ENCODE measurements at places on chromosomes 5 and 9. TPM values are rescaled to one million over a fixed set of nuclear protein-coding genes. Genes with fewer than 3 reads are reported as not detected.

DNA sequence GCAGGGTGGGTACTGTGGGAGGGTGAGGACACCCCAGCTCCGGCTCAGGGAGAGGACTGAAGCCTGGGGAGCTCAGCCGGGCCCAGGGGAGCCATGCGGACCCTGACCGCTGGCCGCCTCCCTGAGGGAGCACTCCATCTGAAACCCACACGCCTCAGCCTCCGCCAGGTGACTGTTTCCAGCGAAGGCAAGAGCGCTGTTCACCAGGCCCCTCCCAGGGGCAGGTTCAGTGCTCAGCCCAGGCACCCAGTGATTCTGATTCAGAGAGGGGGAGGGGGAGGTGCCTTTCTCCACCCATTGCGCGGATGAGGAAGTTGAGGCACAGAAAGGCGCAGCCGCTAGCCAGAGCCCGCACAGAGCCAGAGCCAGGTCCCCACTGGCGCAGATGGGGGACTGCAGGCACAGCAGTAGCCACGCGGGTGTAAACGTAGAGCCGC lies 27.0 kb downstream of the ADGRD2 start:
- no peak overlapping the region for H3K4me3 ChIP-seq
- peaks cover 4% of the 10 kb centered on the region for H3K4me1 ChIP-seq
- no peak overlapping the region for H3K27ac ChIP-seq
- no peaks in the 10 kb centered on the region for H3K36me3 ChIP-seq
- peaks cover 27% of the 10 kb centered on the region for H3K27me3 ChIP-seq
- no peak for DNase-seq

- no peaks in the 10 kb centered on the region for H3K27me3 ChIP-seq
- no peaks in the 10 kb centered on the region for H3K4me1 ChIP-seq
- H3K36me3 ChIP-seq, result no peaks in the 10 kb centered on the region
- H3K4me3 ChIP-seq, result no peak overlapping the region
- H3K27ac ChIP-seq, result no peak overlapping the region
Measured at GRCh38 chr5:152631221-152631620, 226.1 kb upstream of the NMUR2 start.

DNA sequence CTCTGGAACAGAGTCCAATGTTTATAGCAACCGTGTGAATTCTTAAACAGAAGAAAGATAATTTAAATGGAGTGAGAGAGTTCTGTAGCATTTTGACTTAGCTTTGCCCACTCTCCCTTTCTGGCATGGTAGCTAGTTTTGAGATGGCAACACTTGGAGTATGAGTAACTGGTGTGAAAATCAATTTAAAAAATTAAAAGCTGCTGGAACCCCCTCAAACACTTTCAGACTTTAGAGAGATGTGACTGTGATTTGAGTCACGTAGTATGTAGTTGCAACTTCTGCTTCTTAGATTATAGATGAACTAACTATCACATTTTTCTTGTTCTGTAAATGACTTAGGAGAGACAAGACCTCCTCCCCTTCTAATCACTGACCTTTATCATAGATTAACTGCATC lies 2309.5 kb upstream of the C9orf72 start:
- no peaks in the 10 kb centered on the region for H3K36me3 ChIP-seq
- DNase-seq, result no peak
- H3K27ac ChIP-seq, result no peak overlapping the region
- no peaks in the 10 kb centered on the region for H3K4me1 ChIP-seq

DNA sequence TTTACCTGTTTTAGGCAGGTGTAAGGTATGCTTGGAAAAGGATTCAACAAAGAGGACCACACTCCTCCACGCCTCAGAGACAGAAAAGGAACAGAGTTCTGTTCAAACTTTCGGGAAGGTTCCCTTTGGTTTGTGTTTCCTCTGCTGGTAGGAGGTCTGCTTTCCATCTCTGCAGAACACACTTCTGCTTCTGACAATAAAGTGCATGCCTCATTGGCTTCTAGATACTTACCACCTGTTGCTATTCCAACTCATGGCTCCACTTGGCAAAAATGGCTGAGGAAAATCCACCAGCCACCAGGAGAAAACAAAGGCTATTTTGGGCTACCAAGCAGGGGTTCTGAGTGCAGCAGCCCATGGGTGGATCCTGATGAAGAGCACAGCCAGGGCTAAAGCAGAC lies 112.7 kb downstream of the NRG2 start:
- H3K4me1 ChIP-seq, result no peaks in the 10 kb centered on the region
- H3K27ac ChIP-seq, result no peak overlapping the region
- H3K36me3 ChIP-seq, result no peaks in the 10 kb centered on the region
- H3K27me3 ChIP-seq, result peaks cover 30% of the 10 kb centered on the region
- no peak for DNase-seq

- peak overlapping the region; percentile 78 for H3K27ac ChIP-seq
- H3K36me3 ChIP-seq, result no peaks in the 10 kb centered on the region
- no peaks in the 10 kb centered on the region for H3K27me3 ChIP-seq
- no peak overlapping the region for H3K4me3 ChIP-seq
Measured at GRCh38 chr5:143554918-143555477, 151.5 kb upstream of the NR3C1 start.

SPATA31D4 gene
- total RNA-seq, result not detected

DNA sequence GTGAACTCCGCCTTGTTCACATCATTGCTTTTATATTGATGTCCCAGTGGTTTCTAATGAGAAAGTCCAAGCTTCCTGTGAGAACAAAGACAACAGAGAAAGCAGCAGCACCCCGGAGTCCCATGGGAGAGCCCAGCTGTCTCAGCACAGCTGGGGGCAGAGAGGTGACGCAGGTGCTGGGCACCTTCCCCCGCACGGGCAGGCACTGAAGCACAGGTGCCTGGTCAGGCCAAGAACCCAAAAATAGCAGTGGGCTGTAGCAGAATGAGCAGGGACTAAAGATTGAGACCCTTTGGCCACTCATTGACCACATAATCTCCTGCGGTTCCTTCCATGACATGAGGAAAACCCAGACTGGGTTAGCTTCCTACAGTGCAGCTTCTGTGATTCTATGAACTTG lies 18.8 kb downstream of the SRD5A1 start:
- H3K36me3 ChIP-seq, result peaks cover 7% of the 10 kb centered on the region
- no peak overlapping the region for H3K4me3 ChIP-seq
- H3K27me3 ChIP-seq, result no peaks in the 10 kb centered on the region
- no peaks in the 10 kb centered on the region for H3K4me1 ChIP-seq

SCGB3A1 gene
- not detected for total RNA-seq

RABL6 gene
- 69.4 TPM for total RNA-seq

MSMP gene
- not detected for total RNA-seq

BARX1 gene
- 0.73 TPM for total RNA-seq

GPR21 gene
- 0.67 TPM for total RNA-seq

- no peak overlapping the region for H3K4me3 ChIP-seq
- H3K36me3 ChIP-seq, result no peaks in the 10 kb centered on the region
- no peaks in the 10 kb centered on the region for H3K27me3 ChIP-seq
Measured at GRCh38 chr5:156148301-156148700, 178.7 kb upstream of the SGCD start.

MOB3B gene
- 3.9 TPM for total RNA-seq

DNA sequence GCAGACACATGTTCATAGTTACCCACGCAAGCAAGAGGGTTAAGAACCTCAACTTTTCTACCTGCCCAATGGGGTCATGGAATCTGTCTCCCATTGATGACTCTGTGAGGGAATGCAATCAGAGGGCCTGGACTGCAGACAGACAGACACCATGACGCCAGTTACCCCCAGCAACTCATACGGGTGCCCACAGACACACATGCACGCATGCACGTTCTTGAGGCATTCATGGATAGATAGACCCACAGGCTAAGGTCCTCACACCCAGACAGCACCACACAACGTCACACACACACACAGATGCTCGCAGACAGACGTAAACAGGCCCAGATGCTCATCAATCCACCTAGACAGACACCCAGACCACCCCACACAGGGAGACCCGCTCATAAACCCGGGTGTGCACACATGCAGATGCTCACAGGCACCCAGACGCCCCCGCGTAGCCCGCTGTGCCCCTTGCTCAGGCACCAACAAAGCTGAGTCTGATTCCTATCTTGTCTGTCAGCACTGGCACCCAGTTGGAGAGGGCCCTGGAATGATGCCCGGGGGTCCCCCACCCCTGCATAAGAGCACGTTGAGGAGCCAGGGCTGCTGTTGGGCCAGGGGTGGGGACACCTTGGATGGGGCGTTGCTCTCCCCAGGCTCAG lies 23.6 kb downstream of the LHX2 start:
- H3K4me1 ChIP-seq, result peaks cover 2% of the 10 kb centered on the region
- H3K4me3 ChIP-seq, result no peak overlapping the region
- no peak for DNase-seq
- peaks cover 55% of the 10 kb centered on the region for H3K27me3 ChIP-seq
- H3K27ac ChIP-seq, result no peak overlapping the region
- no peaks in the 10 kb centered on the region for H3K36me3 ChIP-seq

SPATA31C1 gene
- total RNA-seq, result not detected

All from astrocyte (in vitro differentiated cells and primary cell).